NAMALWA (cell line): ENCODE measurements at places on chromosomes 6 and 20.

DNA sequence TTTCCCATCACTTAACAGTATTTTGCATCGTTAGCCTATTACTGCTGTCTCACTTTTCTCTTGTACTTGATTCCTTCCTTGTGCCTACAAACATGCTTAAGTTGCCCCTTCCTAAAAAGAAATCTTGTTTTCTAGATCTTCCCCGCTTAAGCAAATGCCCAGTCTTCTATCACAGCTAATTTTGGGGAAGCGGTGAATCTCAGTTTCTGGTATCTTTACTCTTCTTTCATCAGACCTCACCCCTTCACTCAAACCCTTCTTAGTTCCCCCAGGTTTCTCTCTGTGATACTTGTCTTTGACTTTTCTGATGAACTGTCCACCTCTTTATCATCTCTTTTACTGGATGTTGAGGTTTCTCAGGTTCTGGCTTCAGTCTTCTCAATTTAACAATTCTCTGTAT is 14.2 kb downstream of the VAPB start:
- DNase-seq, result no peak

DNA sequence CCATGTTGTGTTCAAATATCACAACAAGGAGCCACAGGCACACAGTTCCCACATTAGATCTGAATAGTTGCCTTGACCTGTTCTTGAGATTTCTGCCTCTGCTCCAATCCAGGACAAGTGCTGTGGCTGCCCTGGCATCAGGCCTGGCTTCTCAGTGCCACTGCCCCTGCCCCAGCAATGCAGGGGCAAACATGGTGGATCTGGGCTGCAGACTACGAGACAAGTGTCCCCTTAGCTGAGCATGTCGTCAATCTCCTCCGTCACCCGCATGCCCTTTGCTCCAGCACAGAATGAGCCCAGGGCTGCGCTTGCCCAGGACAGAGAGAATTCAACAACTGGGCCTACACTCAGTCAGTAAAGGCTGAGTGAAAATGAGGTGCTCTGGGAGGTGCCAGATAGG is 201.6 kb downstream of the SYNDIG1 start:
- DNase-seq, result no peak

GRCh38 chr6:91020744-91021143 is 433.9 kb upstream of the MAP3K7 start:
- no peak for DNase-seq

DNA sequence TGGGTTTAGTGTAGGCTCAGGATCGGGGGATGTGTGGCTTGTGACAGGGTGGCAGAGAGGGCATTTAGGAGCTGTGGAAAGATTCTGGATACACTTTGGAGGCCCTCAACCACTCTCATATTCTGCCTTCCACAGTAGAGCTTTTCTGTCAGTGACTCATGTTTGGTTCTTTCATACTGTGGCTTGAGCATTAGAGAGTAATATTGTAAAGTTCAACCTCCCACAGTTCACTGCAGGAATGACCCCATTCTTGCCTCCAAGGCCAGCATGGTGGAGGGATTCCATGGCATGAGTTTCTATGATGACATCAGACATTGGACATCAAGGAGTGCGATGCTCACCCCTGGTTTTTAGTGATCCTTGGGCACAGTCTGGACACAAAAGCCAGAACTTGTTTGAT is 50.9 kb downstream of the DTD1 start:
- DNase-seq, result no peak
